Liver (tissue), 10 donors: ENCODE measurements at places on chromosomes 1 and 21. TPM values are rescaled to one million over a fixed set of nuclear protein-coding genes. Genes with fewer than 3 reads are reported as not detected.

DNA sequence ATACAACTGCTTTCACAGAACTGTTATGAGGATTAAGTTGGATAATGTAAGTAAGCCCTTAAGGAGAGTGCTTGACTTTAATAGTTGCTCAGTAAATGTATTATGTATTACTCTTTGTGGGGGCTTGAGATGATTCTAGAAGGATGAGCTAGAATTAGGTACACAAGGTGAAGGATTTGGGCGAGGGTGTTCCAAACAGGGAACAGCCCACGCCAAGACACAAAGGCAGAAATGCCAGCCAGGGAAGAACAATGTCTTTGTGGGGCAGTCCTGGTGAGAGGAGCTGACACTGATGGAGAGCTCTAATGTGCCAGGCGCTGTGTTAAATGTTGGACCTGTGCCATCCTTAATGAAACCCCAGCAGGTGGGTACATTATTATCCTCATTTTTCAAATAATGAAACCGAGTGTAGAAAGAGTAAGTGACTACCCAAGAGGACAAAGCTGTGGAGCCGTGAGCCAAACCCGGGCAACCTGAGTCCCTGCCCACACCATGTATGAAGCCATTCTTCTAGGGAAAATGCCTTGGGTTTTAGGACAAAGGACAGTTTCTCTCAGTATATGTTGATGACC, 362.4 kb downstream of the HHAT start:
- no peak overlapping the region for H3K4me3 ChIP-seq
- DNase-seq, result no peak
- no peaks in the 10 kb centered on the region for H3K36me3 ChIP-seq
- no peak overlapping the region for H3K27ac ChIP-seq
- H3K4me1 ChIP-seq, result peaks cover 9% of the 10 kb centered on the region
- no peaks in the 10 kb centered on the region for H3K27me3 ChIP-seq

GRCh38 chr1:215113776-215114153, 31.2 kb downstream of the KCNK2 start:
- no peaks in the 10 kb centered on the region for H3K36me3 ChIP-seq
- no peaks in the 10 kb centered on the region for H3K27me3 ChIP-seq
- H3K4me3 ChIP-seq, result no peak overlapping the region
- no peaks in the 10 kb centered on the region for H3K4me1 ChIP-seq
- no peak for DNase-seq

DNA sequence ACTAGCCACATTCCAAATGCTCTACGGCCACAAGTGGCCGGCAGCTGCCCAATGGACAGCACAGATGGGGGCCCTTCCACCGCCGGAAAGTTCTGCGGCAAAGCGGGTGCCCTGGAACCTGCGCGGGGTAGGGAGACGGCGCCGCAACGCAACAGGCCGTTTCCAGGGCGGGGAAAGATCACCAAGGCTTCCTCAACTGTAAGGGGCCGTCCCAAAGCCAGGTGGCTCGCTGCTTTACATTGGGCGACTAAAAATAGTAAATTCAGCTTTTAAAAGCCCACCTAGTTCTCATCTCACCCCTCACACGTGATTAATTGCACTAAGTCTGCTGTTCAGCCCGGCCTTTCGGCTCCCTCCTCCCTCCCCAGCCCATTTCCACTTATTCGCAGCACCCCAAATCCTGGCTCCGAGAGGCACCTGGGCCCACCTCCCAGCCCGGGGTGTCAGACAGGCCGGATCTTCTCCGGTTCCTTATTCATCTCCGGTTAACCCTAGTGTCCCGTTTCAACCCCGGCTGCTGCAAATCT, 643 bp downstream of the CFAP298 start:
- H3K36me3 ChIP-seq, result peaks cover 4% of the 10 kb centered on the region
- peak overlapping the region; percentile 48 for H3K27ac ChIP-seq
- H3K4me3 ChIP-seq, result peak overlapping the region; percentile 77
- no peak for DNase-seq
- H3K4me1 ChIP-seq, result peaks cover 16% of the 10 kb centered on the region

- DNase-seq, result no peak
- no peak overlapping the region for H3K27ac ChIP-seq
- H3K4me3 ChIP-seq, result no peak overlapping the region
- H3K27me3 ChIP-seq, result no peaks in the 10 kb centered on the region
- no peaks in the 10 kb centered on the region for H3K36me3 ChIP-seq
Observed at GRCh38 chr1:213089924-213090677, 39.1 kb downstream of the RPS6KC1 start.

GRCh38 chr1:35575416-35575958, 2.4 kb downstream of the TFAP2E start:
- H3K27me3 ChIP-seq, result no peaks in the 10 kb centered on the region
- H3K4me1 ChIP-seq, result peaks cover 19% of the 10 kb centered on the region
- no peak for DNase-seq
- H3K36me3 ChIP-seq, result no peaks in the 10 kb centered on the region
- no peak overlapping the region for H3K4me3 ChIP-seq

- peaks cover 7% of the 10 kb centered on the region for H3K36me3 ChIP-seq
- no peak overlapping the region for H3K4me3 ChIP-seq
- H3K4me1 ChIP-seq, result peaks cover 8% of the 10 kb centered on the region
Observed at GRCh38 chr1:230077436-230078213, 10.6 kb downstream of the GALNT2 start.

- H3K27me3 ChIP-seq, result no peaks in the 10 kb centered on the region
- no peak for DNase-seq
- peaks cover 3% of the 10 kb centered on the region for H3K4me1 ChIP-seq
Observed at GRCh38 chr1:187928288-187928687, 1099.5 kb downstream of the PLA2G4A start.

- peaks cover 32% of the 10 kb centered on the region for H3K36me3 ChIP-seq
- no peaks in the 10 kb centered on the region for H3K4me1 ChIP-seq
- DNase-seq, result no peak
- no peak overlapping the region for H3K4me3 ChIP-seq
Observed at GRCh38 chr1:40411294-40411693, 37.8 kb downstream of the SMAP2 start.

Gene ESPN
- polyA plus RNA-seq, result 70.3 TPM

Gene TTC4
- polyA plus RNA-seq, result 7.2 TPM
